NCI-H187 (cell line): ENCODE measurements at places on chromosomes 13 and 19.

- DNase-seq, result no peak
These were observed 34.9 kb downstream of the AP1M1 start for GRCh38 chr19:16232568-16232967.

DNA sequence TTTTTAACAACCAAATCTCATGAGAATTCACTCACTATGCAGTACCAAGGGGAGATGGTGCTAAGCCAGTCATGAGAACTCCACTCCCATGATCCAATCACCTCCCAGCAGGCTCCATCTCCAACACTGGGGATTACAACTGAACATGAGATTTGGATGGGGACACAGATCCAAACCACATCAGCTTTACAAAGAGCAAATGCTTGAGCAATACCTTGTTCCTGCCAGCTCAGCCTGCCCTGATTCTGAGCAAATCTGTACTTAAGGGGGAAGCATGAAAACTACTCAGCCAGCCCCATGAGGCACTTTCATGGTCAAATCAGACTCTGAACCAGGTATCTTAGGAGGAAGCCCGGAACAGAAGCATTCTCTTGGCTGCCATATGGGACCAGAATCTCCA lies 259.9 kb downstream of the TBC1D4 start:
- DNase-seq, result no peak

DNA sequence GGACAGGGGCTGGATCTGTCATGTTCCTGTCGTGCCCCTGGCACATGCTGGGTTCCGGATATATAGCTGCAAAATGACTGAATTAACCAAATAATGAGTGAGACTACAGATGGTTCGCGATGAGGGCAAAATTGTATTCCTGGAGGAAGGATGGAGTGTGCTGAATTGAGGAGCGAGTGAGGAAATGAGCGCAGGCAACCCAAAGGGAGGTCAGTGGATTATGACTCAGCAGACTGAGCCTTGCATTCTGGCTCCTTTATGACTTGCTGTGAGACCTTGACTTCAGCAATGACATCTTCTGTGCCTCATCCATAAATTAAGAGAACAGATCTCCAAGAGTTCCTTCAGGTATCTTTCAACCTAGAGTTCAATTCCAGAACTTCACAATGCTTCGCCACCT lies 115.0 kb upstream of the CLDN10 start:
- no peak for DNase-seq

- DNase-seq, result no peak
These were observed 33.9 kb upstream of the CEACAM8 start for GRCh38 chr19:42628411-42629140.
